ENCODE measurements at places on chromosomes 3 and 15. TPM values are rescaled to one million over a fixed set of nuclear protein-coding genes. Genes with fewer than 3 reads are reported as not detected.

TCAIM gene
- 21.7 TPM for total RNA-seq

SLC12A8 gene
- 65.3 TPM for total RNA-seq

ZWILCH gene
- 2.8 TPM for total RNA-seq

GPR176 gene
- total RNA-seq, result 14.8 TPM

RFTN1 gene
- 61.4 TPM for total RNA-seq

CCPG1 gene
- 75.2 TPM for total RNA-seq

GLDN gene
- 25.1 TPM for total RNA-seq

TMEM266 gene
- total RNA-seq, result not detected

ELL3 gene
- total RNA-seq, result 3.6 TPM

CX3CR1 gene
- total RNA-seq, result not detected

HHATL gene
- total RNA-seq, result not detected

RAB43 gene
- 14.9 TPM for total RNA-seq

MUC13 gene
- not detected for total RNA-seq

GOLGA6D gene
- not detected for total RNA-seq

FILIP1L gene
- 64.0 TPM for total RNA-seq

ENTPD3 gene
- 1.3 TPM for total RNA-seq

TERC gene
- total RNA-seq, result 54.1 TPM

TIMP4 gene
- 295 TPM for total RNA-seq

ROPN1 gene
- total RNA-seq, result not detected

LSAMP gene
- 3.3 TPM for total RNA-seq

GOLGA6B gene
- total RNA-seq, result not detected

FBLN2 gene
- total RNA-seq, result 156 TPM

CFAP44 gene
- 1.6 TPM for total RNA-seq

All from omental fat pad (tissue), 4 donors.